Central memory CD8-positive, alpha-beta T cell (primary cell): ENCODE measurements at places on chromosomes 5 and 9.

- no peaks in the 10 kb centered on the region for H3K36me3 ChIP-seq
- DNase-seq, result no peak
- no peak overlapping the region for H3K4me3 ChIP-seq
- H3K27me3 ChIP-seq, result no peaks in the 10 kb centered on the region
Measured at GRCh38 chr5:2536632-2537377, 214.7 kb downstream of the IRX2 start.

GRCh38 chr5:158877706-158878105 is 222.0 kb downstream of the EBF1 start:
- no peak overlapping the region for H3K27ac ChIP-seq
- DNase-seq, result no peak
- H3K36me3 ChIP-seq, result no peaks in the 10 kb centered on the region
- no peak overlapping the region for H3K4me3 ChIP-seq
- peaks cover 23% of the 10 kb centered on the region for H3K4me1 ChIP-seq

GRCh38 chr9:75869236-75869635 is 21.2 kb upstream of the PCSK5 start:
- no peak for DNase-seq
- H3K27ac ChIP-seq, result no peak overlapping the region
- H3K27me3 ChIP-seq, result peaks cover 9% of the 10 kb centered on the region

DNA sequence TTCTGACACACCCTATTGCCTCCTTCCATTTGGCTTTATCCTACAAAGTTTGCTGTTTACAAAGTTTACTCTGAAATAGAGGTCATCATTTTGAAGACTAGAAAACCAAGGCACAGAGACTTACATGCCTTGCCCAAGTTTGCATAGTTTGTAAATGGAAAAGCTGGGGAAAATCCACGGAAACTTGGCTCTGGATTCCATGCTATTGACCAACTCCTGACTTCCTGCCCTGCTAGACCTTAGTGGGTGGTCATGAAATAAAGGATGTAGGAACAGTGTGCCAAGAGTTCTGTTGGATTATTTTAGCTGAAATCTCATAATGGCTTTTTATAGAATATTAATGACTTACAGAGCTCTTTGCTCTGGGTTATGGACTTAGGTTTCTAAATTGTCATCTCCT is 69.5 kb downstream of the GRIA1 start:
- no peak for DNase-seq
- no peaks in the 10 kb centered on the region for H3K27me3 ChIP-seq
- H3K36me3 ChIP-seq, result no peaks in the 10 kb centered on the region
- no peak overlapping the region for H3K27ac ChIP-seq

DNA sequence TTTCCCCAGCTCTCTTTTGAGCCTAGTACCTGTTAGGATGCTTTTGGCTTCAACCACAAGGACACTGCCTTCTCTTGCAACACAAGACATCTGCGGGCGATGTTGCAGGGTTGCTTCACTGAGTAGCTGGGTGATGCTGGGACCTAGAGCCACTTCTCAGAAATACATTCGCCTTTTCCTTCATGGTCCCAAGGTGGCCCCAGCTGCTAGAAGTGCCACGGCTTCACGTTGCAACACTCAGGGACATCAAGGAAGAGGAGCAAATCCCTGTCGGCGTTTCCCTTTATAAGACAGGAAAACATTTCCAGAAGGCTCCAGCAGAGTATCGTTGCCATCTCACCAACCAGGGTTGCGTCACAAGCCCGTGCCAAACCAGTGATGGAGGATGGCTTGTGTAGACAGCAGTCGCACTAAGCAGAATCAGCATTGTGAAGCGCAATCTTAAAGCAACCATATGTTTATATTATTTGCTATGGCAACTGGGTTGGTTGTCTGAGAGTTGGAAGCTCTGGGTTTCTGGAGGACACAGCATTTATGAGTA is 62.7 kb downstream of the ANKRD33B start:
- peaks cover 2% of the 10 kb centered on the region for H3K36me3 ChIP-seq
- no peaks in the 10 kb centered on the region for H3K27me3 ChIP-seq
- H3K4me3 ChIP-seq, result peak overlapping the region; percentile 81
- no peak for DNase-seq

DNA sequence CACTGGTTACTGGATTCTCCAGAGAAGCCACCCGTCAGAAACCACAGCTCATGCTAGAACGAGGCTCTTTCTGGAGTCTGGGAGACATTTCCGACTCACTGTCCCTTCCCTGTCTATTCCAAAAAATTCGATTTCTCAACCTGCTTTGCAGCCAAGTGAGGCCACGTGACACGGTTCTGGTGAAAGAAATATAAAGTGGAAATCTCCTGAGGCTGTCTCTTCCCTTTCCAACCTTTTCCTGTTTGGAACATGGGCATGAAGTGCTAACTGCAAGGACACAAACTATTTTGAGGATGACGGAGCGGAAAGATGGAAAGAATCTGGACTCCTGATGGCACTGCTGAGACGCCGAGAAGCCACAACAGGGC is 6.1 kb upstream of the PTGS1 start:
- H3K36me3 ChIP-seq, result no peaks in the 10 kb centered on the region
- no peak overlapping the region for H3K4me3 ChIP-seq
- no peaks in the 10 kb centered on the region for H3K4me1 ChIP-seq
- no peaks in the 10 kb centered on the region for H3K27me3 ChIP-seq
- DNase-seq, result no peak
- no peak overlapping the region for H3K27ac ChIP-seq

GRCh38 chr9:75228893-75229292 is 140.6 kb downstream of the OSTF1 start:
- no peak for DNase-seq
- H3K36me3 ChIP-seq, result peaks cover 2% of the 10 kb centered on the region
- no peaks in the 10 kb centered on the region for H3K4me1 ChIP-seq
- H3K27me3 ChIP-seq, result no peaks in the 10 kb centered on the region
- no peak overlapping the region for H3K27ac ChIP-seq

DNA sequence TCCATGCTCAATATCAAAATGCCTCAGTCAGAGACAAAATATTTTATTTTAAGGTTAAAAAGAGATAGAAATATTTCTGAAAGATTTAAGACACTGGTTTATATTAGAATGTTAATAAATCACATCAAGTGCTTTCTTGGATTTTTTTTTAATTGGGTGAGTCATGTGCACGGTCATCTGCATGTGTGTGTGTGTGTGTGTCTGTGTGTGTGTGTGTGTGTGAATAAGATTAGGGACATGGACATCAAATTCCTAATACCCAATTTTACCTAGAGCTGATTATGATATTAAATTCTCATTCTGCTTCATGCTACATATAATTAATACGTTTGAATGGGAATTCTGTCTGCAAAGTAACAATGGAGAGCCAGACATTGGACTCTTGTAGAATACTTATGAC is 122.9 kb downstream of the BASP1 start:
- no peak for DNase-seq
- no peaks in the 10 kb centered on the region for H3K4me1 ChIP-seq
- H3K27ac ChIP-seq, result no peak overlapping the region
- no peaks in the 10 kb centered on the region for H3K27me3 ChIP-seq
- no peaks in the 10 kb centered on the region for H3K36me3 ChIP-seq

- no peaks in the 10 kb centered on the region for H3K36me3 ChIP-seq
- no peak for DNase-seq
- peaks cover 12% of the 10 kb centered on the region for H3K4me1 ChIP-seq
- no peak overlapping the region for H3K4me3 ChIP-seq
Measured at GRCh38 chr5:107522456-107522855, 148.3 kb downstream of the EFNA5 start.

DNA sequence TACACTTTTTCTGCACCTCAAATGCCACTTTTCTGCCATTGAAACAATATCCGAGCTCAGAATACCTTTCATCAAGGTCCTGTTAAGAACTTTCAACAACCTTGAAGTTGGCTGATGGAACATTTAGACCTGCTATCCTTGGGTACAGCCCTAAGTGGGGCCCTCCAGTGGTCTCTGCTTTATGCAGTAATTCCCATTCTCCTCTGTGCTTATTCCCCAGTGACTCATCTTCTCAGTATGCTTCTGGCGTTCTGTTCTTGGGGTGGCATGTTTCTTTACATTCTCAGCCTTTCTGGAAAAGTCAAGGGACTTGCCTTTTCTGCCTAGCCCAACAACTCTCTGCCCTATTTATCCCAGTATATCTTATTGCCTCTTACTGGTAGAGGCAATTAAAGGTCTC is 7.1 kb downstream of the ANP32B start:
- H3K27ac ChIP-seq, result peak overlapping the region; percentile 11
- H3K4me1 ChIP-seq, result peaks cover 77% of the 10 kb centered on the region
- no peaks in the 10 kb centered on the region for H3K27me3 ChIP-seq

GRCh38 chr9:84151640-84152039 is 171.0 kb downstream of the RMI1 start:
- H3K27me3 ChIP-seq, result no peaks in the 10 kb centered on the region
- H3K4me1 ChIP-seq, result no peaks in the 10 kb centered on the region
- H3K36me3 ChIP-seq, result no peaks in the 10 kb centered on the region
- no peak for DNase-seq
- H3K27ac ChIP-seq, result no peak overlapping the region

DNA sequence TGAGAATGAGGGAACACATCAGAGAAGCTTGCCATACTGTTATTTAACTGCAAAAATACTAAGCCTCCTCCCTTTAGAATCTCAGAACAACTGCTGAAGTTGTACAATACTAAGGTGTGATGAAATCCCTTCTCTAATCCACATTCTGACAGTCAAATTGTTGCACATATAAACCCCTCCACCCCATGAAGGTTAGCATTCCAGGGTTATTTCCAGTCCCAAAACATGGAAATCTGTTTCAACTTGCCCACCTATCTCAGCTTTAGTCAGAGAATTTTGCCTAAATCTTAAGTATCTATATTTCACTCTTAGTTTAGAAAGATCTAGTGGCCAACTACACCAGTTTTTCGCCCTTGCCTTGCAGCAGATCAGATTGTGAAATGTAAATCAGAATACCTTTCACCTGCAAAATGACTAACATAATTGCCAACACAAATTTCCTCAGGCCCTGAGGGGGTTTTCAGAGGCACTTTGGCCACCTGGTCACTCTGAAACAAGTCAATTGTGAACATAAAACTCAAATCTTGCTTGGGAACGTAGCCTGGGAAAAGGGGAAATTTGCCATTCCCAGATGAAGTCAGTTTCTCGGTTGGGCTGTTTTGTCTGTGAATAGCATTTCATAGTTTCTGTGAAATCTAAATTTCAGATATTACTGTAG is 93.9 kb downstream of the EFNA5 start:
- no peaks in the 10 kb centered on the region for H3K27me3 ChIP-seq
- no peak for DNase-seq

DNA sequence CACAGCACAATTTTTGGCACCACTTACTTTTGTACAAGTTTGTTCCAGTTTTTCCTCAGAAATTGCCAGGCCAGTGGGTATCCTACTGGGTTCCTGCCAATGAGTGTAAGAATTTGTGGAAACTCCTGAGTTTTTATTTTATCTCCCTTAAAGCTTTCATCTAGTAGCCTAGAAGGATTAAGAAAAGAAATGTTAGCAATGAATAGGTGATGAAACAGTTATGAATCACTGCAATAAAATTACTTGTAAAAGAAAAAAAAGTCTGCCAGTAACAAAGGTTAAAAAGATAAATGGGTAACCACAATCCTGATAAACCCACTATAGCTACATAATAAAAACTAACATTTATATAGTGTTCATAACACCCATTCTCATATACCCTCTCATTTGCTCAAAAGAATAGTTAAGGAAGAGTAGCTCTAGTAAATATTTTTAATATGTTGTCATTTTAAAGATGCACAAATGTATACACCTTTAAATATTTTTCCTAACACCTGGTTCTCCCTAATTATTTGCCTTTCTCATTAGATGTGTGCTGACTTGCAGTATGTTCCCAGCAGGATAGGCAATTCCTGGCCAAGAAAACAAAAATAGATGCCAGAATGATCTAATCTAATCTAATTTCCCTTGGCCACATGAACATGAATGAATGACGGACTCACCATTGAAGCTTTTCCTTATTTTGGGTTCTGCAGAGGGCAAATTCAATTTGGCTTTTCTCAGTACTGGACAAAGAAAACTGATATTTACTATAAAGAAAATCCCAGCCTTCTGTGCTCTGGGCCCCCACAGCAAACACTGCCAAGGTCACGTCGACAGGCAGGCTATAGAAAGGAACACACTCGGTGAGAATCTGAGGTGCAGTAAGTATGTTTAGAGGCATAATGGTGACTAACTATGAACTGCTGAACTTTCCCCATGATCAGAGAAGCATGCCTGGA is 26.4 kb downstream of the ERAP1 start:
- no peak overlapping the region for H3K27ac ChIP-seq
- H3K4me1 ChIP-seq, result no peaks in the 10 kb centered on the region
- no peak overlapping the region for H3K4me3 ChIP-seq
- DNase-seq, result no peak

GRCh38 chr5:76427206-76428140 is 24.4 kb downstream of the IQGAP2 start:
- peaks cover 69% of the 10 kb centered on the region for H3K4me1 ChIP-seq
- H3K27ac ChIP-seq, result peak overlapping the region; percentile 73
- DNase-seq, result no peak

- DNase-seq, result no peak
- peaks cover 27% of the 10 kb centered on the region for H3K36me3 ChIP-seq
- no peaks in the 10 kb centered on the region for H3K27me3 ChIP-seq
- peak overlapping the region; percentile 83 for H3K4me3 ChIP-seq
- peak overlapping the region; percentile 90 for H3K27ac ChIP-seq
Measured at GRCh38 chr5:177362610-177363507, 5.1 kb downstream of the RGS14 start.

GRCh38 chr9:87193925-87194868 is 246.9 kb upstream of the GAS1 start:
- H3K27me3 ChIP-seq, result peaks cover 31% of the 10 kb centered on the region
- no peak for DNase-seq
- no peak overlapping the region for H3K4me3 ChIP-seq
- no peak overlapping the region for H3K27ac ChIP-seq
- H3K4me1 ChIP-seq, result peaks cover 7% of the 10 kb centered on the region

- peaks cover 17% of the 10 kb centered on the region for H3K36me3 ChIP-seq
- H3K4me1 ChIP-seq, result peaks cover 49% of the 10 kb centered on the region
- H3K27ac ChIP-seq, result peak within 1 kb of the TSS; percentile 64
Measured at GRCh38 chr9:137031904-137032640, at the start of gene FUT7. Gene FUT7, minus strand, starts transcription at chr9:137032088. Its CDS starts 97 bp downstream, at chr9:137031991.

DNA sequence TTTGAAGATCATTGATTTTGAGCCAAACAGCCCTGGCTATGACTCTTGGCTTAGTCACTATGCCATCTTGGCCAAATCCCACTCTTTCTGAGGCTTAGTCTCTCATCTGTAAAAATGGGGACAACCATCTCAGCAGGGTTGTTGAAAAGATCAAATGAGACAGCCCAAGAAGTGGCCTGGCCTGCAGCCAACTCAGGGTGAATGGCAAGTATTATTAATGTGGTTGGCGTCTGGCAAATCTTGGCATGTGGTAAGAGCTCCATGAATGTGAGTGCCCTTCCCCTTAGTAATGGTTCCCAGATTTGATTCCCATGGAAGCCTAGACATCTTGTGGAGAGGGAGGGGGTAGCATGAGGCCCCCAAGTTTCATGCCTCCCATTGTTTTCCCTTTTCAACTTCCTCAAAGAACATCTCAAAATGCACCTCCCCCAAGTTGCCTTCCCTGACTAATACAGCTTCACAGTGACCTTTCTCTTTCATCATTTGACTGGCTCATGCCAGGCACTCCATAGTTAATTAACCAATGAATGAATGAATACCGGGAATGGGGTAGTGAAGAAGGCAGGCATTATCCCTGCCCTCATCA is 11.8 kb upstream of the TGFBI start:
- no peak for DNase-seq
- H3K4me1 ChIP-seq, result peaks cover 10% of the 10 kb centered on the region
- H3K27me3 ChIP-seq, result peaks cover 9% of the 10 kb centered on the region
- H3K27ac ChIP-seq, result no peak overlapping the region
- no peaks in the 10 kb centered on the region for H3K36me3 ChIP-seq

- H3K36me3 ChIP-seq, result no peaks in the 10 kb centered on the region
- H3K4me3 ChIP-seq, result no peak overlapping the region
- DNase-seq, result no peak
- H3K27ac ChIP-seq, result no peak overlapping the region
Measured at GRCh38 chr5:149044453-149045088, 18.3 kb downstream of the SH3TC2 start.
